Stimulated activated CD4-positive, alpha-beta T cell treated with anti-CD3 and anti-CD28 coated beads, Interleukin-4, amount 100 ng/mL, for 4 hours (primary cell): ENCODE measurements at places on chromosomes 1 and 21.

DNA sequence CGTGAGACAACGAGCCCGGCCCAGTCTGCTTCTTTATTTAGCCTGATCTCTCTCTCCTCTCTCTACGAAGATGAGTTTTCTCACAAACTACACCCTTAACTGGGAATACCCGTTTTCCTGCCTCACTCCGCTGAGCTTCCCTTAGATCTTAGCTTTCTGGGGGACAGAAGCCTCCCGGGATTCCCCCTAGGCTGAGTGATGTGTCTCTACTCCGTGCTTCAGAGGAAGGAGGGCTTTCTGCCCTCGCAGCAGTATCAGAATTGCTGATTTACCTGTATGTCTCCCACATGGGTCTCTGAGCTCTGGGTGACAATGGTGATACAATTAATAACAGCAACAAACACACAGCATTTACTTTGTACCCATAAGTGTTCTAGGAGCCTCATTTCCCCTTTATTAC lies 1.0 kb downstream of the ZBTB17 start:
- DNase-seq, result peak; percentile 28

- DNase-seq, result no peak
These were observed 5.9 kb upstream of the KIF26B start for GRCh38 chr1:245148861-245149260.

DNA sequence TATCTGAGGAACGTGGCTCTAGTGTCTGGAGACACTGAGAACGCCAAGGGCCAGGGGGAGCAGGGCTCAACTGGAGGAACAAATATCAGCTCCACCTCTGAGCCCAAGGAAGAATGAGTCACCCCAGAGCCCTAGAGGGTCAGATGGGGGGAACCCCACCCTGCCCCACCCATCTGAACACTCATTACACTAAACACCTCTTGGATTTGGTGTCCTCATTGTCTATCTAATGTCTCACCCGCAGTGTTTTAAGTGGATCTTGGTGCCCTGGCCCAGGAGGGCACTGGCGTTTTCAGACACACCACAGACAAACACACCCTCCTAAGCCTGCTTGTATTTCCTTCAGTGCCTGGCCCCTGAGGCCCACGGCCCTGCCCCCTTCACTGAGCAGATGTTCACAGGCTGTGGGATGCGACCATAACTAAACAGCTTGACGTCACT lies 2.2 kb upstream of the FALEC start:
- DNase-seq, result no peak

DNA sequence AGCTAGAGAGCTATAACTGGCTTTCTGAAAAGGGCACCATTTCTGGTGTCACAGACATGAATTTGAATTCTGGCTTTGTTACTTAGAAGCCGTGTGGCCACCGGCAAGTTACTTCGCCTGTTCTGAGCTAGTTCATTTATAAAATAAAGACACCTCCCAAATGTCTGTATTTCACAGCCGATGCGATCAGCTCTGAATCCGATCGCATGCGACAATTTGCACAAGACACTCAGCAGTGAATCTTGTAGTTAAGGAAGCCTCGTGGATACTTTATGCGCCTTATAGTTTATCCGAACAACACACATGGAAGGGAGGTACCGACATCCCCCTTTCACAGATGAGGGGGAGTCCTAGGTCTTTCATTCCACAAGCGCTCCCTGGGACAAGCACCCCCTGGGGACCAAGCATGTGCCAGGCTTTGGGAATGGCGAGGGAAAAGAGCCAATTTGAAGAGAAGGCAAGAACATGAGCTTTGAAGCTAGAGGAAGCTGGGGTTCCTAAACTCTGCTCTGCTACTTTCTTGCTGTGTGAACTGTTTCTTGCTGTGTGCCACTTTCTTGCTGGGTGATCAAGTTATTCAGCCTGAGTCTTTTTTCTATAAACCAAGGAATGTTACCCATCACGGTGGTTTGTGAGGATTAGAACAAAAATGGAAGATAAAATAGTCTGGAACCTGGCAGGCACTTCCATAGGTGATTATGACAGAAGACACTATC lies 3.9 kb downstream of the ID3 start:
- no peak for DNase-seq

DNA sequence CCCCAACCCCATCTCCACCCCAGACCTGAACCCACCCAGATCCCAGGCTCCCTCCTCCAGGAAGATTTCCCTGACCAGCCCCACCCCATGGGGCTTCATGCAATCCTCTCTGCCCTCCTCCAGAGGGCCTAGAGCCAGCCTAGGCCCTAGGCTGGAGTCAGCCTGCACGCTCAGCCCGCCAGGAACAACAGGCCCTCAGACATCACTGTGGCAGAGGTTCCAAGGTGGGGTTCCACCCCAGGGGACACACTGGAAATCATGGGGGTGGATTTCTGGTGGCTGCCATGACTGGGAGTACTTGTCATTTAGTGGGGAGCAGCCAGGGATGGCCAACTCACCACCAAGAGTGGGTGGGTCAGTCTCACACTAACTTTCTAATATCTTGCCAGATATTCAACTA lies 122.0 kb downstream of the GLIS1 start:
- no peak for DNase-seq

DNA sequence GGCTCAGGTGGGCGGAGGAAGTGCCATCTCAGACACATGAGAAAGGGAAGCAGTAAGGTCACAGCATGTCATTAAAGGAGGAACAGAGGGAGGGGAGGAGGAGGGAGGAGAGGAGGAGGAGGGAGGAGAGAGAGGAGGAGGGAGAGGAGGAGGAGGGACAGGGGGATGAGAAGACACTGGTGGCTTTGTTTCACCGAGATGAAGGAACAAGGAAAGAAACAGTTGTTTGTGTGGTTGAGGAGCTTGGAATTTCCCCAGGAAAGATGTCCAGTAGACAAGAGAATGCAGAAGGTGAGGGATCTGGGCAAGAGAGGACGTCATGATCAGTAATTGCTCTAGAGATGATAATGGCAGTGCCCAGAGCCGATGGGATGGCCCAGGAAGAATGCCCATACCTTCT lies 97.7 kb downstream of the AJAP1 start:
- DNase-seq, result no peak

DNA sequence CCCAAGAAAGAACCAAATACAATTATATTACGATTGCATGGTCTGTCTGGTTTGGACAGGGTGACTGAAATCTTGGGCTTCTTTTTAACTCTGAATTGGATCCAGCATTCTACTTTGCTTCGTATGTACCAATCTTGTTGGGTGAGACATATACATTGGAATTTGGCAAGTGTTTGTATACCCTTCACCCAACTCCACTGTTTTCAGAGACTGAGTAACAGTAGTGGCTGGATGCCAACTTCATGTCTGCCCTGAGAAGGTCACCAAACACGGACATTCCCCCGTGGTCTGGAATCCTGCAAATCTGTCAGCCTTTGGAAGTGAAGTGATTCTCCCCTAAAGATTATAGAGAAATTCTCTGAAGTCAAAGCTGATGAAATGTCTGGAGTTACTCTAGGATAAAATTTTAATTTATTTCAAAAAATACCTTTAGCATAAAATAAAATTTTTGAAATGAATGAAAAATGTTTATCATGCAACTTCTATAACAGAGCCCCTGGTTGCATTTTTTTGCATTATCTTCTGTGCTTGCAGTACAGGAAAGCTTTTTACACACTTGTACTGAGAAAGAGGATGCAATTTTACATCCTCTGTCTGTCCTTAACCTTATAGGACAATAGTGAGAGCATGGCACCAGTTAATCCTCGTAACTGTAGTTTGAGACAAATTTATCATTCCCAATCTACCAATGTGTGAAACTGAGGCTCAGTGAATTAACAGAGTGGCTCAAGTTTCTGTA lies 201.8 kb downstream of the DISC1 start:
- no peak for DNase-seq

- DNase-seq, result peak; percentile 80
These were observed at the start of gene HP1BP3 for GRCh38 chr1:20787029-20787839. HP1BP3 (minus strand) TSS chr1:20787307; CDS start chr1:20780440, 6,867 bp downstream.

- DNase-seq, result no peak
These were observed 28.3 kb downstream of the POU2F1 start for GRCh38 chr1:167248707-167249642.

DNA sequence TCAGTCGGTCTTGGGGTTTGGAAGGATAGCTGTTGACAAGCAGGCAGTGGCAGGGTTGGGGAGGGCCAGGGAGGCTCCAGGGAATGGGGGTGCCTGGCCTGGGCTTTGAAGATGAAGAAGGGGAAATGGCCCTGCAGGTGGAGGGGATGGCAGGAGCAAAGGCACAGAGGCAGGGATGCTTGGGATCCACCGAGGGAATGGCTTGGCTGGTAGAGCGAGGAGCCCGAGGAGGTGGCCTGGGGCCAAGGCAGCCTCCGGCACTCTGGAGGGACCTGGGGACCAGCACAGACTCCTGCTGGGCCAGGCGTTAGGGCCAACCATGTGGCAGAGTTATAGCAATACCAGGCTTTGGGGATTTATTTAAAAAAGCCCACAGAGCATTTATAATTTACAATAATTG lies 62.9 kb upstream of the EDN2 start:
- DNase-seq, result no peak

GRCh38 chr1:116720364-116721038 lies 33.7 kb upstream of the CD2 start:
- no peak for DNase-seq

GRCh38 chr1:116326486-116326885 lies 46.6 kb upstream of the ATP1A1 start:
- DNase-seq, result no peak

DNA sequence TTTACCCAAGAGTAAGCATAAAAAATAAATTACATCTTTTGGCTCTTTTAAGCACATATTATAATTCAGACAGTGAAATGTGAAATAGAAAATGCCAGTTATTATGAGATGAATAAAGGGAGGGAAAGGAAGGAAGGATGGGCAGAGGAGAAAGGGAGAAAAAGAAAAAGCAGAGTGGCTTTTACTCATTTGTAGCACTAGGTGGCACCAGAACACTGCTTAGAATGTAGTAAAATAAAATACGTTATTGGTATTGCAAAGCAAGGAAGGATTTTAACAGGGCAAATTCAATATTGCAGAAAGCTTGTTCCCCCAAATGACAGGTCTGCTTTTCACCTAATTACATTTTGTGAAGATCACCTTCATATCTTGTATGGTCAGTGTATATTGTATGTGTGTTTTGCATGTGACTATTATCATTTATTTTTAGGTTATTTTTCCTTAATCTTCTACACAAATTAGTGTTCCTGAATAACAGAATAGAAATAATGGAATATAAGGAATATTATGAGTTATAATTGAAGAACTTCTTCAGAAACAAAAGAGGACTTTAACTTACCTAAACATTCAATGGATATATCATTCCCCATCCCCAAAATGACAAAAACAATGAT lies 9.1 kb upstream of the PCNX2 start:
- DNase-seq, result no peak

DNA sequence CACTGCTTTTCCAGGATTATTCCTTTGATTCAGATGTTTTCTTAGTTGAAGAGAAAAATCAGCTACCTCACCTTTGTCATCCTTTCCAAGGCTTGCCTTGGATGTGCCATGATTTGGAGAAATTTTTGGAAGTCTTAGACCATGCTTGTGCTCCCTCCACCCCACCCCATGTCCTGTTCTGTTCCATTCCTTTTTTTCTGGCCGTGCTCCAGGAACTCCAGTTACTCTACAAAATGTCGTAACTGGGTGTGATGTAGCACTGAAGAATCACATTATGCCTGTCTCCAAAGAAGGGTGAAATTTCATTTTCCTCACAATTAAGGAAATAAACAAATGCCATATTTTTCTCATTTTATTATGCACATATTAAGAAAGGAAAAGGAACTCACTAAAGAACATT lies 217.8 kb upstream of the ZRANB2 start:
- DNase-seq, result no peak

- no peak for DNase-seq
These were observed 38.1 kb downstream of the B3GALT5 start for GRCh38 chr21:39650801-39651200.

GRCh38 chr1:154869351-154870114 lies 548 bp downstream of the KCNN3 start:
- no peak for DNase-seq

- DNase-seq, result no peak
These were observed 158.8 kb downstream of the C1orf21 start for GRCh38 chr1:184545601-184546000.

GRCh38 chr1:44571712-44572571 lies 102.3 kb downstream of the TMEM53 start:
- DNase-seq, result no peak

GRCh38 chr1:118396829-118397495 lies 211.9 kb upstream of the SPAG17 start:
- DNase-seq, result no peak

DNA sequence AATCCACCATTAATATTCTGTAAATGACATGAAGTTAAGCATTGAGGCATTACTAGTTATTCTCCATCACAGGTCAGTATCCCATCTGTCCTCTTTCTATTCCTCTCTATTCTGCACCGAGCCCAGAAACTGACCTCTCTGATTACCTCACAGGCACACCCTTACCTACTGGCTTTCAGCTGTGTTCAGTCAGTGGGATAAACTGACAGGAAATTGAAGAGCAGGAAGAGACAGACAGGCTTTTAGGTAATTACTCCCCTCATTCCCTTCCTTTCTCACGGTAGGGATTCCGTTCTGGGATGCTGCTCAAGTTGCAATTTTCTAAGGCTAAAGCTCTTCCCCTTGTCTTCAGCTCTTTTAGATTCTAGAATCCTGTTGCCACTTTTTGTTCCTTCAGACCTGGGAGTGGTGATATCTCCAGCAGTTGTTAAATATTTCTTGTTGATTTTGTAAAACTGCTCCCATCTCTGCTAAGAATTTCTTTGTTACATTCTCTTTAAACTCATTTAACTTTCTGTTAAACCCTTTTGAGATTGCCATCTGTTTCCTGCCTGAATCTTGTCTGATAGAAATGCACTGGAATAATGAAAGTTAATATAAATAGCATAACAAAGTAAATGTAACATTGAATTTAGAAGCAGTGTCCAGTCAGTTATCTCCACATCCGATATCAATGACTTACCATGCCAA lies 1063.4 kb downstream of the PLA2G4A start:
- DNase-seq, result no peak

- no peak for DNase-seq
These were observed 3.8 kb downstream of the SERTAD4 start for GRCh38 chr1:210236386-210236839.

GRCh38 chr1:101474039-101474665 lies 237.3 kb downstream of the S1PR1 start:
- DNase-seq, result no peak

GRCh38 chr1:174761335-174761734 lies 238.4 kb upstream of the CACYBP start:
- no peak for DNase-seq

GRCh38 chr1:193366764-193367507 lies 180.5 kb upstream of the B3GALT2 start:
- DNase-seq, result no peak
